ENCODE measurements at places on chromosomes 13 and 19. TPM values are rescaled to one million over a fixed set of nuclear protein-coding genes. Genes with fewer than 3 reads are reported as not detected.

DNA sequence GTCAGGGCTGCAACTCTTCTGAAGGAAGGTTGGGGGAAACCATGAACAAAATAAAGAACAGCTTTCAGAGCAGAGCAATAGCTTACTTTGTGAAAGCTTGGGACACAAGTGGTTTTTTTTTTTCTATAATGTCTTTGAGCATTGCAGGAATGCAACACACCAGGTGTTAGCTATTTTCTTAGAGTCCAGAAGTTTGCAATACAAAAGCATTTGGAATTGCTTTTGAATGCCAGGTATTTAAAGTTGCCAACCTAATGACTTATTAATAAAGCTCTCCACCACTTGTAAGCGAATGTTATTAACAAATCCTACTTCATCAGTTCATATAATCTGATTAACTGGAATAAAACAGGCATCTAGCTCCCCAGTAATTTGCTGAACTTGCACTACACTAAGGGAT, 172.6 kb downstream of the NUFIP1 start:
- DNase-seq = no peak

GRCh38 chr13:109670776-109671175, 115.6 kb downstream of the IRS2 start:
- DNase-seq = no peak

DNA sequence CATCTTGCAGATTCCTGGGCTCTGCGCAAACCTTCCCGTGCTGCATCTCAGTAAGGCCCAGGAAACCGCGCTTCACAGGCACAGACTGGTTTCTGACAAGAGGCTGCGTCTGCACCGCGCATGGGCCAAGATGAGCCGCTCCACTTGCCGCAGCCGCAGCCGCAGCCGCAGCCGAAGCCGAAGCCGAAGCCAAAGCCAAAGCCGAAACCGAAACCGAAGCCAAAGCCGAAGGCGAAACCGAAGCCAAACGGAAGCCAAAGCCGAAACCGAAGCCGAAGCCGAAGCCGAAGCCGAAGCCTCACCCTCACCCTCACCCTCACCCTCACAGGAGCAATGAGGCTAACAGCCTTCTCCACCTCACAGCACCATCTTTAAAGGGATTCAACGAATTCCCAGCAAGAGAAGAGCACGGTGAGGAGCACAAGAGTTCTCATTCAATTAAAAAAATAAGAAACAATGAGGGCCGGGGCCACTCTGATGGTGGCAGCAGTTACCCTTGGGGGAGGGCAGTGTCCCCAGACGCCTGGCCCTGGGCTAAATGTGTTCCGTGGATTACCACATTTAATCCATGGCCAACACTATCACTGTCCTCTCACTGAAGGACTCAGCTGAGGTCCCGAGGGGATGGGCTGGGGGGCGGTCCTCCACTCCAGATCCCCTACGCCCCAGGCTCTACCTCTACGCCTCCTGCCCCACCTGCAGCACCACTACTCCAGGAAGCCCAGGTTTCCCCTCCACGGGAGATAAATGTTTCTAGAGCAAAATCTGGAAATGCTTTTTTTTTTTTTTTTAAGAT, 29.1 kb downstream of the ZNF787 start:
- DNase-seq = no peak

GRCh38 chr13:112003396-112003795, 63.6 kb upstream of the SOX1 start:
- no peak for DNase-seq

The LILRB4 gene
- total RNA-seq = 1.4 TPM

Data from sigmoid colon (tissue), 7 donors.